ENCODE measurements at places on chromosomes 11 and 22. TPM values are rescaled to one million over a fixed set of nuclear protein-coding genes. Genes with fewer than 3 reads are reported as not detected.

Gene OR6T1
- total RNA-seq = not detected

Gene IL17REL
- not detected for total RNA-seq

Gene IMMP1L
- total RNA-seq = 82.6 TPM

Gene CCDC87
- total RNA-seq = 0.43 TPM

Gene TMEM191B
- not detected for total RNA-seq

Gene AGBL2
- total RNA-seq = 0.41 TPM

Gene GGTLC3
- 0.24 TPM for total RNA-seq

Gene APOBEC3H
- total RNA-seq = not detected

Gene SYT12
- total RNA-seq = 0.06 TPM
